ENCODE measurements at places on chromosomes 12 and 14. TPM values are rescaled to one million over a fixed set of nuclear protein-coding genes. Genes with fewer than 3 reads are reported as not detected.

AMN1 gene
- 21.4 TPM for polyA plus RNA-seq

GRCh38 chr12:90013409-90013808 lies 304.8 kb upstream of the ATP2B1 start:
- no peak for DNase-seq

DNA sequence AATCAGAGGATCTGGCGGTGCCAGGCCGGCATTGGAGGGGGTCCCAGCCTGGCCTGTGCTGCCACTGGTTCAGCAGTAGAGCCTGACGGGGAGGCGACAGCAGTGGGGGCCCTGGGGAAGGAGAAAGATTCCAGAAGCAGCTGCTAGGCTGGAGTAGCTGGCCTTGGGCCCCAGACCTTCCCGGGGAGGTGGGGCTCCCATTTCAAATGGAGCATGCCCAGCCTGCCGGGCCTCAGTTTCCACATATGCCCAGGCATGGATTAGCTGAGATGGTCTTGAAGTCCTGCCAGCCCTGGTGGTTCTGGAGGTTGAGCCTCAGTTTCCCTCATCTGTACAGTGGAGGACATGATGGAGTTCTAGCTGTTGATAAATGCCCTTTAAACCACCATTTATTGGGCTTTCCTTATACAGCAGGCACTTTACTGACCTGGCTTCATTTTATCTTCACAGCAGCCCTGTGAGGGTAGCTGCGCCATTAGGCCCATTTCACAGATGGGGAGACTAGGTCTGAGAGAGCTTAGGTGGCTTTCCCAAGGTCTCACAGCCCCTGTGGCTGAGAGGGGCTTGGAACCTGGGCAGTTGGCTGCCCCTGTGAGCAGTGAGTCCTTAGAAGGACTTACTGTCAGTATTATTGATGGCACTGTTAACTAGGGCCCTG lies 21.8 kb downstream of the SH2B3 start:
- DNase-seq = no peak

DNA sequence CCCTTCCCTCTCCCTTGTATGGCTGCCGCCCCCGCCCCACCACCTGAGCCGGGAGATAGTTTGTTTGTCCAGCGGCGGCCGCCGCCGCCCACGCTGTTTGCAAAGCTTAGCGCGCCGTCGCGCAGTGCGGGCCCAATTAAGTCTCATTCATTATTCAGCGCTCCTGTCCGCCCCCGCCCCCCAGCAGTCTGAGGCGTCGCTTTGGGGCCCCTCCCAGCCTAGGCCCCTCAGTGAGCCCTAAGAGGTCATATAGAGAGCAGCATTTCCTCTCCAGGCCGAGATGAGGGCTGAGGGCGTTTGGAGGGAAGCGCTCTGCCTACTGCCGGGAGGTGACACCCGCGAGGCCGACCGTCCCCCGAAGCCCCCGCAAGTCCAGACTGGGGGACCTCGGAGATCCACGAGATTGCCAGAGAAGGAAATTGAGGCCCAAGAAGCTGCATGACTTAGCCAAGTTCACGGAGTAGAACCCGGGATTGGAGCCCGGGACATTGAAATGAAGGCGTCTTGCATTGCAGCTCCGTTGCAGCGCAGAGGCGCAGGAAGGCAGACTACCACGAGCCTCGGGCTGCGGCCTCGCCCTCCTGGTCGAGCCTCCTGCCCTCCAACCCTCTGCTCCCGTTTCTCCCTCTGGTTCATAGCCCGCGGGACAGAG lies at the start of gene DNAJC22:
TSS of gene DNAJC22 (plus strand) at position 230 of the 652 bp plus-strand sequence. CDS start 1,985 bp downstream, outside the sequence.
- no peak for DNase-seq

ALG10B gene
- polyA plus RNA-seq = 8.2 TPM

TSPAN19 gene
- 2.9 TPM for polyA plus RNA-seq

GALNT6 gene
- polyA plus RNA-seq = 2.9 TPM

DNA sequence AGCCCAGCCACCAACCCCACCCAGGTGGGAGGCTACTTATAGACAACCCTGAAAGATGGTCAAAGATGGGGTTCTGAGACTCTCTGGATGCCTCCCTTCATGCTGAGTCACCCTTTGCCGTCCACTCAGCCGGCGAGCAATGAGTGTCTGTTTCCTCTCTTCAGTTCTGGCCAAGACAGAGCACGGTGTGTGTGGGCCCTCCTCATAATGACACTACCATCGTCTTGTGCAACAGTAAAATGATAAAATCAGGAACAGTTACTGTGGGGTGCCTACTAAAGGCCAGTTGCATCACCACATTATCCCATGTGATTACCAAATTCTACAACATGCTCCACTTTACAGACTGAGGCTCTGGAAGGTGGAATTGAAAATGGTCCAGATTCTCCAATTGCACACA lies 7.0 kb upstream of the BDKRB1 start:
- DNase-seq = no peak

- no peak for DNase-seq
These were observed 249.9 kb downstream of the BCAT1 start for GRCh38 chr12:24698972-24699371.

- DNase-seq = no peak
These were observed 703 bp downstream of the ASCL4 start for GRCh38 chr12:107775093-107775721.

AQP6 gene
- 0.26 TPM for polyA plus RNA-seq

GRCh38 chr14:104171895-104172294 lies 33.5 kb downstream of the KIF26A start:
- DNase-seq = no peak

DNA sequence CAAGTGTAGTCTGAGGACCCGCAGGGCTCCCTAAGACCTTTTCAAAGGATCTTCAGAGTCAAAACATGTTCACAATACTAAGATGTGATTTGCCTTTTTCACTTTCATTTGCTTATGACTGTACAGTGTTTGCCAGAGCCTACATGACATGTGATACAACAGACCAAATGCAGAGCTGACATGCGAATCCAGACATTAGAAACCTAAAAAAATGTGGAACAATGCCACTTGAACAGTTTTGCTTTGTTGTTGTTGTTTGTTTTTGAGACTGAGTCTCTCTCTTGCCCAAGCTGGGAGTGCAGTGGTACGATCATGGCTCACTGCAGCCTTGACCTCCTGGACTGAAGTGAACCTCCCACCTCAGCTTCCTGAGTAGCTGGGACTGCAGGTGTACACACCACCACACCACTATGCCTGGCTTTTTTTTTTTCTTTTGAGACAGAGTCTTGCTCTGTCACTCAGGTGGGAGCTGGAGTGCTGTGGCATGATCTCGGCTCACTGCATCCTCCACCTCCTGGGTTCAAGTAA lies 5.3 kb upstream of the RAB35 start:
- DNase-seq = no peak

GRCh38 chr14:106809615-106810014 lies 1283.2 kb downstream of the TMEM121 start:
- no peak for DNase-seq

GRCh38 chr12:15220915-15221885 lies at the start of gene RERG:
Gene RERG, minus strand, starts transcription at chr12:15221417. Its CDS starts 3,928 bp downstream, at chr12:15217489.
- DNase-seq = peak; percentile 87

ABCC9 gene
- 18.5 TPM for polyA plus RNA-seq

GRCh38 chr12:131591136-131591535 lies 119.8 kb upstream of the SFSWAP start:
- no peak for DNase-seq

PMCH gene
- 0.99 TPM for polyA plus RNA-seq

- DNase-seq = no peak
These were observed 240.4 kb upstream of the DCN start for GRCh38 chr12:91422811-91423692.

All from right lung (tissue), 10 donors.